ENCODE measurements at places on chromosomes 12 and 14.

GRCh38 chr12:663293-663871 is at the start of gene NINJ2:
Gene NINJ2, minus strand, starts transcription at chr12:663445. Its CDS starts 85 bp downstream, at chr12:663360.
- DNase-seq: no peak

GRCh38 chr12:64170024-64170423 is 52.1 kb downstream of the KICS2 start:
- DNase-seq: no peak

DNA sequence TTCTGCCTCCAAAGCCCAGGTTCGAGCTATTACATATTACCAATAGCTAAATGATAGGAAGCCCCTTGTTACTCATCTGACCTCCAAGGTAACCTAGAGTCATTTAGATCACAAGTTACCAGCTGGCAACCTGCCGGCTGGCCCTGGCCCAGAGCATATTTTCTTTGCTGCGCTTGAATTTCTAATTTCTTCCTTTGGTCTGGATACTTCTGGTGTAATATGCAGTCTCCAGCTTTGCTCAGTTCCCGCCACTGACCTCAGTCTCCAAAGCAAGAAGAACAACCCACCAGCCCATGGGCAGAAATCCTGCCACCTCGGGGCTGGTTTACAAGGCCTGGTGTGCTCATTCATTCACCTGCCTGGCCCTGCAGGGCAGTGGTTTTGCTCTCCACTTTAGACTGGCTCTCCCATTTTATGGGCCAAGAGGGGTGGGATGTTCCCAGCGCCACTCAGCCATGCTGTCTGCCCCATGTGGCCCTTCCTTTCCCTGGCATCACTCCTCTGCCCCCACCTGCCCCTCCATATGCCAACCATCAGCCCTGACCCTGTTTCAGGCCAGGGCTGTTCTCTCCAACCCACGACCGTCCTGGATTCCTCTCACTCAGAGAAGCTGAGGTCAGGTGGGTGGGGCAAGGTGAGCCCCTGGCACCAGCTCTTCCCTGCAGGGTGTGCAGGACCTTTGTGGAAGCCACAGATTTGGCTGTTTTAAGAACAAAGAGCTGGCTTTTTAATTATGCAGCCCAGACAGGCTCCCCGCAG is 76.0 kb downstream of the PRIMA1 start:
- no peak for DNase-seq

GRCh38 chr12:72030277-72030676 is 91.6 kb downstream of the TPH2 start:
- DNase-seq: no peak

- no peak for DNase-seq
Observed at GRCh38 chr12:12915656-12916055, 24.3 kb downstream of the GPRC5A start.

- DNase-seq: no peak
Observed at GRCh38 chr14:83874662-83875061, 1655.3 kb upstream of the FLRT2 start.

DNA sequence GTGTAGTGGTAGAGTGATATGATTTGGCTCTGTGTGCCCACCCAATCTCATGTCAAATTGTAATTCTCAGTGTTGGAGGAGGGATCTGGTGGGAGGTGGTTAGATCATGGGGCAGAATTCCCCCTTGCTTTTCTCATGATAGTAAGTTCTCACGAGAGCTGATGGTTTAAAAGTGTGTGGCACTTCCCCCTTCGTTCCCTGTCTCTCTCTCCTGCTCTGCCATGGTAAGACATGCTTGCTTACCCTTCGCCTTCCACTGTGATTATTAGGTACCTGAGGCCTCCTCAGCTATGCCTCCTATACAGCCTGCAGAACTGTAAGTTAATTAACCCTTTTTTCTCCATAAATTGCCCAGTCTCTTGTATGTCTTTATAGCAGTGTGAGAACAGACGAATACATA is 115.7 kb upstream of the FUT8 start:
- DNase-seq: no peak

- DNase-seq: no peak
Observed at GRCh38 chr12:58601529-58601928, 318.8 kb downstream of the LRIG3 start.

DNA sequence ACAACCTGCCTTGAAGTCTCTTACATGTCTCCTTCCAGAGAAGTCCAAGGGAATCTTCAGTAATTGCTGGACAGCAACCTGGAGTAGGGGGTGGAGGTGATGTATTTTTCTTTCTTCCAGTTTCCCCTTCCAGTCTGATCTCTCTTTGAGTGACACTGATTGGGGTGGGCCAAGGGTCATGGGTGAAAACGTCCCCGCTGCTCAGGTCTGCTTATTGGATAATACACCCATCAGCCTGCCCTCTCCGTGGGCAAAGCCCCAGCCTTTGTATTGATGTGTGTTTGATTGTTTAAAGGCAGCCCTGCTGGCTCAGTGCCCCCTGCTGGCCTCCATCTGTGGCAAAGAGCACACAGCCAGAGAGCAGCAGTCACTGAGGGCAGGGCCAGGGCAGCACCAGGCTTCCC is 35.7 kb upstream of the ATP2A2 start:
- DNase-seq: peak; percentile 37

GRCh38 chr12:542395-543113 is 82.8 kb downstream of the B4GALNT3 start:
- no peak for DNase-seq

Measured in stimulated activated CD4-positive, alpha-beta T cell treated with anti-CD3 and anti-CD28 coated beads, Interleukin-1b, Interleukin-23, amount 100 ng/mL, for 4 hours (primary cell).